CD4-positive, alpha-beta T cell treated with Interferon gamma for 1 hour (primary cell): ENCODE measurements at places on chromosomes 2 and 18.

DNA sequence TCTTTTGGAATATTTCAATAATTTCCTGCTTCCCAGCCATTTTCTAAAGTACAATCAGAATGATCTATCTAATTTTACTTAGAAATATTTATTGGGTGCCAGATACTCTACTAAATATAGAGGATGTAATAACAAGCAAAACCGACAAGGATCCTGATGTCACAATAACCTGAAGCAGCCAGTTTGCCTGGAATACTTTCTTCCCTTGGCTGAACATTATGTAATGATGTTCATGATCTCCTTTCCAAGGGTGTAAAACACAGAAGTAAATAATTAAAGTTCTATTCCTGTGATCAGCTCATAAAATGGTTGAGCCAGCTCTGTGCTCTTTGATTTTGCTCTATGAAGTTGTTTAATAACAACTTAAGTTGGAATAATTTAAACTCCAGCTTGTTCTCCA is 2.6 kb upstream of the MRPL19 start:
- DNase-seq = no peak

GRCh38 chr2:158731386-158731785 is 63.7 kb upstream of the DAPL1 start:
- no peak for DNase-seq

GRCh38 chr18:14908541-14908940 is 160.6 kb downstream of the ANKRD30B start:
- no peak for DNase-seq

GRCh38 chr2:203225423-203226039 is 13.3 kb upstream of the CYP20A1 start:
- peak; percentile 26 for DNase-seq

GRCh38 chr2:55051026-55051866 is 995 bp upstream of the RTN4 start:
- DNase-seq = peak; percentile 45

DNA sequence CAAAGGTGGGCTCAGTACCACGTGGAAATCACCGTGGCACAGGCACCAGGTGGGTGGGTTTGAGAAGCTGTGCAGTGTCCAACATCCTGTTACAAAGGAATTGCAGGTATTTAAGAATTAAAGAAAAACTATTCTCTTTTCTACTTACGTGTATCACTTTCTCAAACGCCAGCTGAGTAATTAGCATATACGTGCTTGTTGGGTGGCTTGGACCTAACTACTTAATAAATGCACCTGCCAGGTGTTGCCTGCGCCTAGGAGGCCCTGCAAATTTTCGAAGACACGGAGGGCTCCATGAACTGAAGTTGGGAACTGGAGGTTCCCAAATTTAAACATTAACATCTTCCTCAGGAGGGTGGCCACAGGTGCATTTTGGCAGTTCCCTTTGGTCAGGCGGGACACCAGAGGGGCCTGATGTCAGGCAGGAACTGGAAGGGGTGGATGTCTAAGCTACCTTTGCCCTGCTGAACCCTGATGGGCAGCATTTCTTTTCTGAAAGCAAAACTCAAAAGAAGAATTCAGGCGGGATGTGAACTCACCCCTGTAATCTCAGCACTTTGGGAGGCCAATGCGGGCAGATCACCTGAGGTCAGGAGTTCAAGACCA is 84.8 kb downstream of the HS6ST1 start:
- DNase-seq = no peak

- DNase-seq = no peak
Measured at GRCh38 chr2:112216167-112216566, 38.7 kb downstream of the ZC3H8 start.
